Renal cortex interstitium (tissue), 15 donors: ENCODE measurements at places on chromosomes 12 and 14. TPM values are rescaled to one million over a fixed set of nuclear protein-coding genes. Genes with fewer than 3 reads are reported as not detected.

Gene INHBC
- 0.25 TPM for polyA plus RNA-seq

GRCh38 chr14:29926228-29926627 lies 1.4 kb downstream of the PRKD1 start:
- DNase-seq, result no peak

DNA sequence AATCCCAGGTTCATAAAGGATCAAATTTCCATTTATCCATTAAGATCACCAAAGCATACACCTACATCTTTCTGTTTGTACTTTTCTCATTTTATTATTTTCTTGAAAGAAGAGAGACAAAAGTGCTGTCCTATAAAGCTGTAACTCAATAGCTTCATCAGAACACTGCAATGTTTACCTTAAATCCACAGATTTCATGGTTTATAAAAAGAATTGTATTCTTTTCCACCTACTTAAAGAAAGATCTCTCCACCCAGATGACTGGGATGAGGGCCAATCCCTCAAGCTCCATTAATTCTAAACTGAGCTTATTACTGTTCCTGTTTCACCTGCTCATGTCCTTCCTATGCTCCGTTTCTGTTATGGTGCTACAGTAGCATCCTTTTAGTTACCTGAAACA lies 470.6 kb downstream of the BCAT1 start:
- DNase-seq, result no peak

- no peak for DNase-seq
Measured at GRCh38 chr12:1737652-1738286, 46.9 kb downstream of the ADIPOR2 start.
